ENCODE measurements at places on chromosomes 5 and 9.

DNA sequence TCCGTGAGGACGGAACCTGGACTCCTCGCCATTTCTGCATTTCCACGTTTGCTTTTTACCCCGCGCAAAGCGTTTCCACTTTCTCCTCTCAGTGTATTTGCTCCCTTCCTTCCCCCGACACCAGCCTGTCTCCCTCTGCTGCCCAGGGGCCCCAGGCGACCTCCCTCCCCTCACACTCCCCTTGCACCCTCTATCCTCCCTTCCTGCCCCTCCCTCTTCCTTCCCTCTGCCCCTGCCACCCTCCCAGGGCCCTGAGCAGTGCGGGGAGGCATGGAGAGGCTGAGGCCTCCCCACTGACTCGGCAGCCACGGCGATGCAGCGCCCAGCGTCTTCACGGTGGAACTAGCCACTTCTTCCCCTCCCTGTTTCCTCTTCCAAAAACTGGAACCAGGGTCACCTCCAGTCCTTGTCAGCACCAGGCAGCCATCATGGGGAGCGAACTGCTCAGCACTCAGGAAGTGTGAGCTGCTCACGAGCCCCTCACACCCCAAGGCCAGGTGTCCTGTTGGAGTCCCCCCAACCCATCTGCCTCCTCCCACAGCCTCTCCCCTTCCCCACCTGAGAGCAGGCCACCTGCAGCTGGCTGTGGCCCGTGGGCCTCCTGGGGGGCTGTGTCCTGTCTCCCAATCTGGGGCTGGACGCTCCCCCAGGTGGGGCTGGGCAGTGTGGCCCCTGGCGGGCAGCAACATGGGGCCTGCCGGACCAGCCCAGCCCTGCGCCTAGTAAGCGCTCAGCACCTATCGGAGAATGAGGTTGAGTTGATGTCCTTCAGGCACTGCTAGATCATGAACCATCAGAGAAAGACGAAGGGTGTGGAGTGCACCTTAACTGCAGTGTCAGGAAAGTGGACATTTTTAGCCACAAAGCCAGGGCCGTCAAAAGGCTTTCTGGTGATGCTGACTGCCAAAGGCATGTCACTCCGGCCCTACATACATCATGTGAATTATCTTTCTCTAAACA, 17.5 kb downstream of the UBE2QL1 start:
- DNase-seq, result no peak

- DNase-seq, result no peak
Measured at GRCh38 chr5:89471541-89471940, 588.6 kb upstream of the MEF2C start.

GRCh38 chr5:104241046-104241445, 678.5 kb upstream of the NUDT12 start:
- no peak for DNase-seq

GRCh38 chr5:124663101-124663506, 83.3 kb downstream of the ZNF608 start:
- DNase-seq, result no peak

DNA sequence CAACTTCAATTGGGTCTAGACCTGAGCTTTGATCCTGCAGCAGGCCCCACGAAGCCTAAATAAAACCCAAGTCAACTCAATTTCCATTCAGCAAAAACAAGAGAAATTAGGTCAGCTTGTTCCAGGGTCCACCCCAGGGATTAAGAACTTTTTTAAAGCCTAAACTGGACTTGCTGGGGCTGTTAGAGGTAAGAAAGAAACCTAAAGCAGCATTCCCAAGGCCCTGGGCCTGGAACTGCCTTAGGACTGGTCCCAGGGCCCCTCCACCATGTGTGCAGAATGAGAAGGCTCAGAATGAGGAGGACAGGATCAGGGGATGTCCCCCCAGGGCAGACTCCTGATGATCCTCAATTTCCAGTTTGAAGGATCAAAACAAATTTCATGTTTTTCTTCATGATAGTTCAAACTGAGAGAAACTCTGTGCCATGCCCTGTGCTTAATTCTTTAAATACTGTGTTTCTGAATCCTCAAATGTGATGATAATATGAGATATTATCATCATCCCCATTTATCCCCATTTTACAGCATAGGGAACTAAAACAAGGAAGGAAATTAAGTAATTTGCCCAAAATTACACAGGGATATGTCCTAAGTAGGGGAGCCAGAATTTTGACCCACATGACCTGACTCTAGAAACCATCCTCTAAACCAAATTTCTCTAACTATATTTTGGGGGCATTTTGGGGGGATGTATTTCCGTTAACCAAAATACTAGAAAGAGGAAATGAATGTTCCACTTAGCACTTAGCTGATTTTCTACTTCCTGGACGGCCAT, 64.5 kb downstream of the DENND1A start:
- no peak for DNase-seq

GRCh38 chr5:174972291-174972690, 247.9 kb downstream of the MSX2 start:
- DNase-seq, result no peak

GRCh38 chr5:57366744-57367143, 115.9 kb downstream of the ACTBL2 start:
- no peak for DNase-seq

- DNase-seq, result no peak
Measured at GRCh38 chr9:137445930-137446431, 4.8 kb upstream of the ENTPD8 start.

DNA sequence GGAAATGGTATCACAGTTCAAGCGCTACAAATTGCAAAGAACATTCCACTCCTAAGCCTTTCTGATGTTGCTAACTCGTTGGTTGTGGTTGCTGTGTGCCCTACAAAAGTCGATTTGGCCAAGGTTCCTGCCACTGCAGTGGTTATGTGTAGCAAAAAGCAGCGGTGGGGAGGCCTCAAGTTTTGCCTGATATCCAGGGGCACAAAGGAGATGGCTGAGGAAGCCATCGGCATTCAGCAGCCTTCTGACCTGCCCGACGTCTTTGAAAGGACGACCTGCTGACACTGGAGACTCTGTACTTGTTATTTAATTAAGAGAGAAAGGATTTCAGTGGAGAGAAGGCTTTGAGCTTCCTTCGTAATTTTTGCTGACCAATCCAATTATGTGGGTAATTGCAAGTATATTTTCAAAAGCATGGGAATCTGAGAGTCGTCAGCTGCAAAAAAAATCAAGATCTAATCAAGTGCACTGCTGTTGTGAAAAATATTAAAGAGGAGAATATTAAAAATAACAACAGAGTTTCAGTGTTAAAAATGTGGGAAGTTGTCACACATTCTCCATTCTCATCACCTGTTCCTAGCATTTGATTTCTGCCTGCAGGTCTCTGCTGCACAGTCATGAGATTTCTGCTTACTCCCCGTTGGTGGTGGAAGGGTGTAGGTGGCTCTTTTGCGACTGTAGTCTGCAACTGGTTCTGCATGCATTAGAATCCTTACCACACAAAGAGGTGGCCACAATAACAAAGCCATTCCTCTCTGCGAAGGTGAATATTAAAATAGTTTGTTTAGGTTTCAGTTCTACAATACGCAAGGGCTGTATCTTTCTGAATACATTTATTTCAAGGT, 319.2 kb downstream of the IRX2 start:
- no peak for DNase-seq

DNA sequence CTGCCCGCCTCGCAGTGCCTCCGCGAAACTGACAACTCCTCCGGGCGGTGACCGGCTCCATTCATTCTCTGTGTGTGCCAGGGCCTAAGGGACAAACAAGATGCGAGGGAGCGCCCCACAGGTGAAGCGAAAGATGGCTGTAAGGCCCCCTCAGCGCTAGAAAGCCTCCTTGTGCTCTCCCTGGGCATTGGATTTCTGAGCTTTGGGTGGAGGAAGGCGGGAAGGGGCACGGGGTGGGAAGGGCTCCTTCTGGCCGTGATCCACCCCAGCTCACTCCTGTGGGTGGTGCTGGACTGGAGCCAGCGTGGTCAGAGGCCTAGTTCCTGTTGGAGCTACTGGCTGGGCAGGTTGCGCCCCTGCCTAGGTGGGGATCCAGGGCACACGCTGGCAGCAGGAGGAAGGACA, 943 bp downstream of the GALNT12 start:
- peak; percentile 20 for DNase-seq

DNA sequence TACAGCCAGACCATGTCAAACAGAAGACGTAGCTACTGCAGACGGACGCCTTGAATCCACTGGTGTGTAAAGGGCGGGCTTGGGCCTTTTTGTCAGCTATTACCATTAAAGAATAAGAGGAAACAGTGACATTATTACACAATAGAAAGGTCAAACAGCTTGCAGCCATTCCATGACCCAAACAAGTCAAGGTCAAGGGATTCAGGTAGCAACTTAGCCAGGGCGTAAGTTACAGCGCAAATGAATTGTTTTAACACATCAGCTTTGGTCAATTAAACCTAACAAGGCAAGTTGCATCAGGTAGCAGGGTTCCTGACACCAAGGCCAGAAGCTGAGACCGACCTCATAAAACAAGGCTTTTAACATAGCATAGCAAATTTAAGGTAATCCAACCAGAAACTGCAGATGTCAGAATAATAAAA, 15.3 kb downstream of the NFIB start:
- DNase-seq, result no peak

DNA sequence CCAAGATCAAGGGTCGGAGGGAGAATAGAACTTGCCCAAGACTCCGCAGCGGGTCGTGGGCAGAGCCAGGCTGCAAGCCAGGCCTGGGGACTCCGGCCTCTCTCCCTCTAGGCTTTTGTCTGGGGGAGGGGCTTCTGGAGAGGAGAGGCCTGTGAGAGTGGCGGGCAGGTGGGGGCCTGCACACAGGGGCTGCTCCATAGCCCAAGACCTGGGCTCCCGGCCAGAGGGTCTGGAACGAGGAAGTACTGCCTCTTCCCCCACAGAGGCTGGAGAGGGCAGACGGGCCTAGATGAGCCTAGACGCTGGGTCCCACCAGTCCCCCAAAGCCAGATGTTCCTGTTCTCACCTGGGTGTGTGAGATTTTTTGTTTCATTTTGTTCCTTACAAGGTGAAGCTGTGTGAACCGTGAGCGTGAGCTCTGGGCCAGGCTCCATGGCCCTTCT, 5.2 kb upstream of the ST6GALNAC6 start:
- DNase-seq, result no peak

DNA sequence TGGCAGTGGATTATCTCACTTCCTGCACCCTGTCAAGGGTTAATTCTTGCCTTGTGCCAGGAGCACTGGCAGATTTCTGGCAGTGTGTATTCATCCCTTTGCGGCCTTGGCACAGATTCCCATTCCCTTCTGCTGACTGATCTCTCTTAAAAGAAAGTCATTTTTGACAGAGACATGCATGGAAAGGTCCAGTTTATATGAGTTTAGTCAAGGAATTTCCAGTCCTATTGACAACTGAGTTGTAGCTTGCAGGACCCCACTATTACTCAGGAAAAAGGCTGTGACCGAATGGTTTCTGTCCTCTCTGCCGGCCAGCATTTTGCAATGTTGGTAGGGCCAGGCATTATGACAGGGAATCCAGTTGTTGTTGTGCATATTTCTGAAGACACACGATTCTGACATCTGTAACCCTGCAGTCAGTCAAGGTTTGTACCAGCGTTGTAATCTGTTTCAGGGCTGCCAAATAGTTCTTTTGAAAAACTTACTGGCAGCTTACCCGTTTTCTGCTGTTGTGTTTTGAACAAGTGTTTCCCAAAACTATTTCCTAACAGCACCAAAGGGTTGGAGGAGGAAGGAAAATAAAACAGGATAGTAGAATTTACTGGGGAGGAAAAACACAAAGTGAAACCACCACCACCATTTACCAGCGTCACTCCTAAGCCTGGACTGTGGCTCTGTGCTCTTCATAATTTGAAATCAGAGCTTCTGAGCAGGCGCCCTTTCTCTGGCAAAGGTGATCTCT, 243.4 kb upstream of the KLF4 start:
- DNase-seq, result no peak

DNA sequence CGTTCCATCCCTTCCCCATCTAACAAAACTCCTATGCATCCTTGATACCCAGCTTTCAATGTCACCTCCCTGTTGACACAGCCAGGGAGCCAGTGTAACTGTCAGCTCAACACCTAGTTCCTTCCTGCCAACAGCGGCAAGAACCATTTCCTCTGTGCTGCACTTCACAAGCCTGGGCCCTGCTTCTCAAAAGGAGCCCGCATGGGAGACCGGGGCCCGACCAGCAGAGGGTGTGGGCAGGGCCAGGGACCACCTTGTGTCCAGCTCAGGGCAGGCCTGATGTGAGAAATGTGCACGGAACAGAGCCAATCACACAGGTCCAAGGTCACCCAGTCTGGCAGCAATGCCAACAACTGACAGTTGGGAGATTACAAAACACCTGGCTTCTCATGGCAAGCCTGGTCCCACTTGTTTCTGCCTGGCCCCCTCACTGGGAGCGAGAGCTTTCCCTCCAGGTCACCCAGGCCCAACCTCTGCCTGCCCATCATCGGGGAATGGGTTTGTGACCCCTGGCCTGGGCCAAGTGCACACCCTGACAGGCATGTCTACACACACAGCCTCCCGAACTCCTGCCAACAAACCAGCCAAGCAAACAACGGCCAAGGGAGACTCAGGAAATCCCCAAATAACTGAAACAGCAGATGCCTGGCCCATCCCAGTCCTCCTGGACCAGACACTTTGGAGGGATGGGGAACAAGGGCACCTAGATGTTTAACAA, 3.1 kb downstream of the RNF44 start:
- DNase-seq, result peak; percentile 48

- no peak for DNase-seq
Measured at GRCh38 chr9:35555881-35556280, 49.2 kb upstream of the TESK1 start.

- DNase-seq, result no peak
Measured at GRCh38 chr5:143561219-143561618, 157.7 kb upstream of the NR3C1 start.

DNA sequence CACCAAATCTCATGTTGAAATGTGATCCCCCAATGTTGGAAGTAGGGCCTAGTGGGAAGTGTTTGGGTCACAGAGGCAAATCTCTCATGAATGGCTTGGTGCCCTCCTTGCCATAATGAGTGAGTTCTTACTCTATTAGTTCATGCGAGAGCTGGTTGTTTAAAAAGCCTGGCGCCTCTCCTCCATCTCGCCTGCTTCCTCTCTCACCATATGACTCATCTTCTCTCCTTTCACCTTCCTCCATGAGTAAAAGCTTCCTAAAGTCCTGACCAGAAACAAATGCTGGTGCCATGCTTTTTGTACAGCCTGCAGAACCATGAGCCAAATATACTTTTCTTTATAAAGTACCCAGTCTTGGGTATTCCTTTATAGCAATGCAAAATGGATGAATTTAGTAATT, 20.9 kb upstream of the ARHGAP26 start:
- no peak for DNase-seq
